ENCODE measurements at places on chromosomes 6 and 20.

DNA sequence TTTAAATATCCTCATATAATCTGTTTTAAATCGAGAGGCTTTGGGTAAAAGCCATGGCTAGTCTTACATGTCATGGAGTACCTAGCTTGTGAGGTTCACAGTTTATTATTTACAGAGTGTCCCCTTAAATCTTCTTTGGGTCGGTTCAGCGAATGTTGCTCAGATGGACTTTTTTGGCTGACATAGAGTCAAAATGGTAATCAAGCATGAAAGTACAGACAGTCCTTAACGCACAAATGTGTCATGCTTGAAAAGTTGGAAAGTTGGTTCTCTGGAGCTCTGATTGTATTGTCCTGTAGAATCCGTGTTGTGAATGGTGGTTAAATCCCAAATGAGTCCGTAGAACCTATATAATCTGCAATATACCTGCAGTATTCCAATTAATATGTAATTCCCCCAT, 22.0 kb downstream of the PTPN1 start:
- DNase-seq: no peak

DNA sequence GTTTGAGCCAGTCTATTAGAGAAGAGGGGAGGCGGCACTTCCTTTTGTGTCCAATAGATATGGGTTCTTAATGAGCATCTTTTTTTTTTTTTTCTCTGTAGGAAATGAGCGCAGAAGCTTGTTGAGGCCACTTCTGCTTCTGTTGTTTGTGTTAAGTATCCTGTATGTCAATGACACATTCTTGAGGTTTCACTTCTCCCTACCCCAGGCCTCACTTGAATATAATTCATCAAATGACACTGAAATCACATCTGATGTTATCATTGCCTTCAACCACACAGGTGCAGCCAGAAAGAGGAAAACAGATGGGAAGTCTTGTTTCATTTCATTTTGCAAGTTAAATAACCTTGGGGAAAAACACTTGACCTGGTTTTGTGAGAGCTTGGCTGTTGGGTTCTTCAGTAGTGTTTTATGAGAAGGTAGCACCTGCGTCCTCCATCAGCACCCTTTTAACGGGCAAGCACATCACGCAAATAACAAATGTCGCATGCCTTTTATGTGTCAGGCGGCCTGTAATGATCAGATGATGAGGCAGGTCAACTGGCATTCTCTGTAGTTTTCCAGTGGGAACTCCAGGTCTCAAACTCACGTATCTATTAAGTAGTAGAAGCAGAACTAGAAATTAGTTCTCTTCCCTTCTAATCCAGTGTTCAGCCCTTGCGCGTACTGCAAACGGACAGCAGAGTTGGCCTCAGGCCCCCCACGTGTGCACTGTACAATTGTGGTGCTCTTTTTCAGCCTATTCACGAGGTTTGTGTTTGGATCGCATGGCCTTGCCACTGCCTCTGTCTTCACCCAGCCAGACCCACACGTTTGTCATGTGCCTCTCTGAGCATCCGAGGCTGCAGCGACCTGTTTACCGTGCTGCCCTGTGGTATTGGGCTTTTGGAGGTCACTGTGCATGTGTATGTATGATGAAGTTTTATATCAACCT, 23.5 kb downstream of the PLEKHG1 start:
- DNase-seq: no peak

DNA sequence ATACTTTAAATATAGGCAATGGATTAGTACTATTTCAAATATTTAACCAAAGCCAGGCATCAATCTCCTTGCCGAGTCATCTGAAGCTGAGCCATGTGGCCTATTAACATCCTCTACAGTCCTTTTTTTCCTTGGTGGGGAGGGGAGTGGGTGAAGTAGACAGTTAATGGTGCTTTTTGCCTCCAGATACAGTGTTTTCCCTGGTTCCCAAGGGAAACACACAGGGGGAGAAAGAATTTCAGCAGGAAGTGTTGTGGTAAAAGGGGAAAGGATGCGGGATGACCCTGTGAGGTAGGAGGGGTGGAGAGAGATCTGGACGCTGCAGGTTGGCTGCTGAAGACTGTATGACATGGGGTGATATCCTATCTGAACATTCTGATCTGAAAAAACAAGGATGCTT, 9.6 kb downstream of the CLDN20 start:
- no peak for DNase-seq

- no peak for DNase-seq
Observed at GRCh38 chr6:27679308-27679963, 206.5 kb upstream of the ZNF184 start.

GRCh38 chr6:5127106-5127687, 42.1 kb downstream of the PPP1R3G start:
- no peak for DNase-seq

GRCh38 chr20:36441027-36441414, 100.3 kb upstream of the MYL9 start:
- DNase-seq: no peak

DNA sequence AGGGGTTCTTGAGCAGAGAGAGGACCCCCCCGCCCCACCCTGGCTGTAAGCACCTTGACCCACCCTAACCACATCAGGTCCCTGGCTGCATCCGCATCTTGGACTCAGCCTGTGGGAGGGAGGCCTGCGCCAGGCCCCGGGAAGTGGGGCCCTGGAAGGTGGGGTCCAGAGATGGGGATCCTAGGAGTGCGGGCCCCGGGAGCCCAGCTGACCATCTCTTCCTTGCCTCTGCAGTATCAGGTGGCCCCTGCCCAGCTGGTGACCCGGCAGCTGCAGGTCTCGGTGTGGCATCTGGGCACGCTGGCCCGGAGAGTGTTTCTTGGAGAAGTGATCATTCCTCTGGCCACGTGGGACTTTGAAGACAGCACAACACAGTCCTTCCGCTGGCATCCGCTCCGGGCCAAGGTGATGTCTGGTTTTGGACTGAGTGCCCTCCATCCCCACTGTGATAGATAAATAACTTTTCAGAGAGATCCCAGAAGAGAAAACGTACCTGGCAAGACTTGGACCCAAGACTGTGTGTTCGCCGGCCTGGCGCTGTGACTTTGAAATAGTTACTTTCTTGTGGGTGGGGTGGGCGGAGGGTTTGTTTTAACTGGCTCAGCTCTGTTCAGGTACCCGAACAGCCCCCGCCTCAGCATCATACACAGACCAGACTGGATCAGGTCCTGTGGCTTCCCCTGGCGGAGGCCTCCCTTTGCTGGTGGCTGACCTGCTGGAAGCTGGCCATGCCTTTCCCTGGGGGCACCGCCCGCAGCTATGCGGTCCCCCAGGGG, 62.0 kb downstream of the EZR start:
- no peak for DNase-seq

DNA sequence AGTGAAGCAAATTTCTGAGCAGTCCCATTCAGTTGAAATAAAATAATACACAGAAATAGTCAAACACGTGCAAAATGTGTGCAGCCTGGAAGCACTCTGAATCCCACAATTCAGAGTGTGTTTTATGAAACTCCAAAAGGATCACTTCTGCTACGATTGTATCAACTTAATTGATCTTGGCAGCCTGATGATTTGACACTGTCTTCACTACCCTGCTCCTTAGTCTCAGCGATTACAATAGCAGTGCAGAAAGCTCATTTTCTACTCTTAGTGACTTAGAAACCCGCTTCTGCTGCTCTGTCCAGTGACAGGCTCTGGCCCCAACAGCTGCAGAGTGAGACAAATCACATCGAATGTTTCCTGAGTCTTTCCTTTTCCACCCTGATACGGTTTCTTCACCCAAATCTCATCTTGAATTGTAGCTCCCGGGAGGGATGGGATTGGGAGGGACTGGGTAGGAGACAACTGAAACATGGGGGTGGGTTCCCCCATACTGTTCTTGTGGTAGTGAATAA, 16.2 kb upstream of the EMILIN3 start:
- DNase-seq: no peak

Measured in neural crest cell (in vitro differentiated cells).